ENCODE measurements at places on chromosomes 11 and 22.

- no peak for DNase-seq
Measured at GRCh38 chr11:73114110-73114834, 27.8 kb downstream of the FCHSD2 start.

DNA sequence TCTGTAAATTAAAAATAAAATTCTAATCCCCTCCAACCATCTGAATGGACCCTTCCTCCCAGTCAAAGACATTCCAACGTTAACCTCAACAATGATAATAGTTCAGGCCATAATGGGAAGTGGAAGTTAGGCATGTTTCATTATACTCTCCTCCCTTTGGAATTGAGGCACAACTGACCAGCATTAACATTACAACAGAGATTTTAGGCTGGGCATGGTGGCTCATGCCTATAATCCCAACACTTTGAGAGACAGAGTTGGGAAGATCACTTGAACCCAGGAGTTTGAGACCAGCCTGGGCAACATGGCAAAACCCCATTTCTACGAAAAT, 2.4 kb upstream of the CTSF start:
- no peak for DNase-seq

DNA sequence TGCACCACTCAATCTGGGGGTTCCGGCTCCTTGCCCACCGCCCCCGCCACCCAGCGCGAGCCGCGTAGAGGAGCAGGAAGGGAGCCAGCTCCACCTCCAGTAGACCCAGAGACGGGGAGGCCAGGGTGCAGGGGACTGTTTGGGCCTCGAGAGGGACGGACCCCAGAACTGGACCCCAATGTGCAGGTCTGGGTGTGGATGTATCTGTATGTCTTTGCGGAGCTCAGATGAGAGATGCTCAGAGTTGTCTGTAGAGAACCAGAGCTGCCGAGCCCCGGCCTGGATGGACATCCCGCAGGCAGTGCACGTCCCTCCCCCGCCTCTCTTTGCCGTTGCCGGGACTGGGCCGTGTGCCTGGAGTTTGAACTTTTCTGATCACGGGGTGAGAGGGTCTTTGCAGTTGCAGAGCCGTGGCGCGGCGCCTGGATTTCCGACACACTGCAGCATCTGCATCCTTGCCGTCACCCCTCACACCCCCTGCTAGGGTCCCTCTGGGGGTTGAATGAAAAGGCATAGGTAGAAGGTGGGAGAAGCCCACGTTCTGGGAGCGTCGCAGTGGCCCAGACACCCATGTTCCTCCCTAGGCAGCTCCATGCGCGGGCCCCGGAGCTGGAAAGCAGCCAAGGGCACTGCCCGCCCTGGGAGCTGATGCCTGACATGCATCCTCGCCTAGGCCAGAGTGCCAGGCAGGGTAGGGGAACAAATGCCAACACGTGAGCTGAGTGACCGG, 105.2 kb downstream of the KCNQ1 start:
- DNase-seq = peak; percentile 37

DNA sequence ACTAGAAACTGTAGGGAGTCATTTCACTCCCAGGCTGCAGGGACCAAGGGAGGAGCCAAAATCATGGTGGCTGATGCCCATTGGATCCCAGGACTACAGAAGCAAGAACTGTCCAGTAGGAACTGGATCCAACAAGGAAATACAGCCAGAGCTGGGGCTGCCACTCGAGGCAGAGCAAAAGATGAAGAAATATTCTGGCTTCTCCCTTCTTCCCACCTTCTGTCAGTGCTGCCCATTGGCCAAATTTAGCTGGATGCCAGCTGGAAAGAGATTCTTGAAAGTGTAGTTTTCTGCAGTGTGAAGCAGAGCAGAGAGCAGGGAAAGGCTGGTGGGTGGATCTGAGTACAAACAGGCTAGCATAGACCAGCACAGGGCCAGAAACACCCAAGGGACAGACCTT, 45.6 kb downstream of the COMMD9 start:
- no peak for DNase-seq

DNA sequence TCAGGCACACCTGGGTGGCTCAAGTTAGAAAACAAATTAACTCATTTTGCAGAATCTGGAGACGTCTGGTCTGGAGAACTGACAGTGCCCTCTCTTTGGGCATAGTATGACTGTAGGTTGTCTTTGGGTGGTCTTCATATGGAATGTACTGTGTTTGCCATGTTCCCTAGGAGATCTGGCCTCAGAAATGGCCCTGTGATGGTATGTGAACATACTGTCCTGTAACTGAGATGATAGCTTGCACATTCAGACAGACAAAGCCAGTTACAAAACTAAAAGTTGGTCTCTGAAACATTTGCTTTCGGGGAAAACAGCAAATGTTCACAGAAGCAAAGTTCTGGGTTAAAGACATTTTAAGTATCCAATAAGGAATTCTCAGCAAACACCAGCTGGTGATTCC, 29.7 kb downstream of the CD44 start:
- DNase-seq = no peak

DNA sequence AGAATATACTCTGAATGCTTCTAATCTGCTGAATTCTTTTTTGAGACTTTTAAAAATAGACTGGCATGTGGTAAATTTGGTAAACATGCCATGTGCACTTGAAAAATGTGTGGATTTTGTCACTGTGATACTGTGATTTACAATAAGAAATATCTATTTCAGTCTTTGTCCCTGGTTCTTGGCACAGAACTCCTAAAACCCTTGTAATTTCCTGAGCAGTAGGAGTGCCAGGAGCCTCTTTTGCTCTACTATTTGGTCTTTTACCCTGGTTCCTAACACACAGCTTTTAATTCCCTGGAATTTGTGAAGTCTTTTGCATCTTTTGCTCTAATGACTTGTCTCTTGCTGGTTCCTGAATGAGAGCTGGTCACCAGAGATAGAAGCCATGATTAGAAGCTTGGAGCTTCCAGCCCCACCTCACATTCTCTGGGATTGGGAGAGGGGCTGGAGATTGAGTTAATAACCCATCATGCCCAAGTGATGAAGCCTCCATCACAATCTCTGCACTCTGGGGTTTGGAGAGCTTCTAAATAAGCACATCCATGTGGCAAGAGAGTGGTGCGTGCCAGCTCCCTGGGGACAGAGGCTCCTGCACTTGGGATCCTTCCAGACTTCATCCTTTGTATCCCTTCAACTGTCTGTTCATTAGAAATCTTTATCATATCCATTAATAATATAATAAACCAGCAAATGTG, 27.2 kb upstream of the SYT13 start:
- DNase-seq = no peak

GRCh38 chr11:76561245-76561644, 109.3 kb downstream of the LRRC32 start:
- DNase-seq = no peak

DNA sequence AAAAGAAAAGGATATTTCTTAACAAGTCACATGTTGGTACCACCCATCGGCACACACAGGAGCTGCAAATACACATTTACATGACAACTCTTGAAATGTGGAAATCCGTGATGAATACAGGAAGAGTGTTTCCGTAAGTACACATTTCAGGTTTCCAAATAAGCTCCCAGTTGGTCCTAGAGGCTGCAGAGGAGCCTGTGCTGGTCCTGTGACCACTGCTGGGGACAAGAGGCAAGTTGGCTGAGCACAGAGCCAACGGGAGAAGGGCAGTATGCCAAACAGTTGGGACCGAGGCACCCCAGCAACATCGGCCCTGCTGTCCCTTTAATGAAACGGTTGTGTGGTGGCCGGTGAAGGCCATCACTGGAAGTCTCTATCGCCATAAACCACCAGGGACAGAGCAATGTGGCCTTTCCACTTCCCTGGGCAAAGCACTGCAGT, 38.5 kb upstream of the ARFGAP3 start:
- DNase-seq = no peak

GRCh38 chr22:30029512-30029911, 50.8 kb upstream of the HORMAD2 start:
- DNase-seq = no peak

DNA sequence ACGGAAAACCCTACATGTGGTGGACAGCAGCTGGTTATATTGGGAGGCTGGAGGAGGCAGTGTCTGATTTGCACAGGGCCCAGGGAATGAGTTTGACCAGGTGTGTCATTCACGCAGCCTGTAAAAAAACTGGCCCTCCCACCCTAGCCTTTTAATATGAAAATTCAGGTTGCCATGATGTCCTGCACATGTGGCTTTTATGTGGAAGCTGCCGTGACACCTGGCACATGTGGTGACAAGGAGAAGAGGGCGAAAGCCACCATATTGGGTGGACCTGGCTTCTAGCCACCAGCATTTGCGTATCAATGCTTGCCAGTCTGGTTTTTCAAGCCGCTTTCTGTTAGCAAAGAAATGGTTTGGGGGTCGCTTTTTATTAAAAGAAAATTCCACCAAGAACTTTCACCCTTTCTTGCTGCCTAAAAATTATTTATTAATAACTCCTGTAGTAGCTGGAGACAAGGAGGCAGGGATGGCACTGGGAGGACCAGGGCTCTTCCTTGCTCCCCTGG, 43.4 kb downstream of the ZNF280B start:
- DNase-seq = no peak

DNA sequence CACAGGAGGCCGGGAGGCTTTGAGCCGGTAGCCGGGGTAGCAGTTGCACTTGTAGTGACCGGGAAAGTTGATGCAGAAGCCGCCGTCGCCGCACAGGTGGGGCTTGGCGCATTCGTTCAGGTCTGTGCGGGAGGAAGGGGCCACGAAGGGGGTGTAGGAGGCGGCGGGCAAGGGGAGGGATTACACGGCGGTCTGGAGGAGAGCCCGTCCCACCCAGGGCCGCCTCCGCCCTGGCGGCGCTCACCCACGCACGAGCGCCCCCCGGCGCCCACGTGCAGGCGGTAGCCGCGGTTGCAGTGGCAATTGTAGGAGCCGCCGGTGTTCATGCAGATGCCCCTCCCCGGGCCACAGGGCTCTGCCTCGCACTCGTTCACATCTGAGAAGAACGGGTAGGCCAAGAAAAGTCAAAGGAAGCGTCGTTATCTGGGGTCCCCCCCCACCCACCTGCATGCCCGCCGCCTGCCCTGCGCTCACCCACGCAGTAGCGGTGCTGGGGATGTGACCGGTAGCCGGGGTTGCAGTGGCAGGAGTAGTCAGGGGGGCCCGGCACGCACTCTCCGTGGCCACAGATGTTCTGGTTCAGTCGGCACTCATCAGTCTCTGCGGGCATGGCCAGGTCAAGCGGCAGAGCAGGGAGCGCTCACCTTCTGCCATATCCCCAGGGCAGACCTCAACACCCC, 10.6 kb downstream of the LTBP3 start:
- peak; percentile 55 for DNase-seq

DNA sequence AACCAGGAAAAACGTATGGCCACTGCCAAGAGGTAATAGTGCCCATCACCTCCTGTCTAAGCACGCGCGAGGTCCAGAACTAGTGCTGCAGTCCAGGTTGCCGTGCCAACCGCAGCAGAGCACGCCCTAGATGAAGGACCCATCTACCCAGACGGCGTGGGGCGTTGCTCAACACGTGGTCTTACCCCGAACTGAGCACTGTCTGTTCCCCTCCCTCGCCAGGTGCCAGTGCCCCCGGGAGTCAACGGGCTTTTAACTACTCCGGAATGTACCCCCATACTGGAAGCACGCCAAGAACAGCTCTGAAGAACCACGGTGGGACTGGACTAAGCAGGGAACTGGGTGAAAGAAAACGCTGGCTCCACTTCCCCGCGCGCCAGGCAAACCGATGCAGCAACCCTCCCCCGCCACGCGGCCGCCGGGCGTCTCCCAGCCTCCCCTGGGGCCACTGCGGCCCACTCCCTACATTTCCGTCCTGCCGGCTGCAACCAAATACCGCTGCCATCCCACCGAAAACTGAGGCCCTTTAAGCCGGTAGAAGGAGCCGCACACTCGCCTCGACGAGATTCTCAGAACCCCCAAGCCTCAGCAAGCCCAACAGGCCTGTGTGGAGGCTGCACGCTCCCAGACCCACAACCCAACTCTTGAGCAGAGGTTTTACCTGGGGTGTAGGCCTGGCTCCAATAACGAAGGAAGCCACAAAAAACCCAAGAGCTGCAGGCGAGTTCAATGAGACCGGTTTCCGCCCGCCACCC, at the start of gene HSPA8:
TSS of gene HSPA8 (minus strand) at position 734 of the 755 bp plus-strand sequence. CDS start 812 bp downstream, outside the sequence.
- peak; percentile 63 for DNase-seq

DNA sequence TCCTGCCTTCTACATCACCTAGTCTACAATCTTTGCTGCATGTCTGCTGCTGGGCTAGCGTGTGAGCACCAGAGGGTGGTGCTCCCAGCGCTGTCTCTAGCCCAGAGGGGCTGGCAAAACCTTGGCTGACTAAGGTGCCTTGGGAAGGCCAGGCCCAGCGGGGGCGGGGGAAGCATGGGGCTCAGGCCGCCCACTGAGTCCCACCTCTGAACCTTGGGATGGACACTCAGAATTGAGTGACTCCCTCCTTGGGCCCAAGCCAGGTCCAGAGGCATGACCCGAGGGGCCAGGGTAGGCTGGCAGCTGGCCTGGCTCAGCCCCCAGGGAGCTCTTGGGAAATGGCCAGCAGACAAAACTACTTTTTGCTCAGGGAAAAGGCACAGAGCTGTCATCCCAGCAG, 7.6 kb upstream of the GAL3ST1 start:
- DNase-seq = no peak

- no peak for DNase-seq
Measured at GRCh38 chr11:78364128-78364751, 53.4 kb downstream of the GAB2 start.

- no peak for DNase-seq
Measured at GRCh38 chr11:64690235-64690634, 32.8 kb downstream of the NRXN2 start.

DNA sequence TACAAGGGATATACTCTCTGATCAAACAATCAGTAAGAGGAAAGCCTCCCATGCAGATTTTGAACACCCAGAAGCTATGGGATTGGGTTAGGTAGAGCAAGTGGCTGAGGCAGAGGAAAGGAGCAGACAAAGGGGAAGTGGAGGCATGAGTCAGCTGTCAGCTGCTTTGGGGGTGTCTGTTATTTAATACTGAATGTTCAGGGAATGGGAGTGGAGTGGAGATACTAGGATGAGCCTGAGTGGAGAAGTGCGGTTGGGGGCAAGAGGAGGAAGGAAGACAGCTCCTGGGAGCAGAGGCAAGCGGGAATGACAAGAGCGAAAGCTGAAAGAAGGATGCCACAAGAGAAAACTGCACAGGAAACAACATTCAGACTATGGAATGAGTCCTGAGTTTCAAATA, 22.7 kb upstream of the TMPRSS5 start:
- no peak for DNase-seq

GRCh38 chr11:104522650-104523049, 358.7 kb upstream of the PDGFD start:
- no peak for DNase-seq

DNA sequence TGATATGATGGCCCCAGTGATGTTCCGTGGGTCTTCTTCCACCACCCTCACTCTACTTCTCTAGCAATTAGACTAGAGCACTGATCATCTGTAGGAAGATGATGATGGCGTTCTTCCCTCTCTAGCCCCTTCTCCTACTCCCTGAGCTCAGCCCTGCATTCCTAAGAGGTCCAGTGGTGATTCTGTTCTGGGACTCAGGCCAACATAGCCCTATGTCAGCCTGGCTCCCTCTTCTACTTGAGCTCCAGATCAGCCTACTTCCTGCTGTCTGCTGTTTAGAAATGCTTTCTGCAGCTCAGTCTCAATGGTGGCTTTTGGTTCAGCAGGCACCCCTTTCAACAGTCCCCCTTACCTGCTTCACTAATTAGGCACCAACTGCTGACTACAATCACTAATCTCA, 86.1 kb upstream of the ZBED5 start:
- no peak for DNase-seq

DNA sequence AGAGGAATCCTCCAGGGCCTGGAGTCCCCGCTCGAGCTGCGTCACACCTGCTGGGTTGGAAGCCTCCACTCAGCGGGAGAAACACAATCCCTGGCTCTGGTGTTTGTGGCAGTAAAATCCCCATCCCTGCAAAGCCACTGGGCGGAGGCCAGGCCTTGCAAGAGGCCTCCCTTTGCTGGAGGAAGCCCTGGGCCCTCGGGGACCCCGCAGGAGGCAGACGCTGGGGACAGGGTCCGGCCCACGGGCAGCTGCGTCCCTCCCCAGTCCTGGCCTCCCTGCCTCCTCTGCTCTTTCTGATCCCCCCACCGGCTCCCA, 194.7 kb downstream of the BRD1 start:
- DNase-seq = no peak

All from CD8-positive, alpha-beta memory T cell (primary cell).